Activated CD4-positive, CD25-positive, alpha-beta regulatory T cell treated with anti-CD3 and anti-CD28 coated beads, Interleukin-2, amount 50 U/mL, for 24 hours (primary cell): ENCODE measurements at places on chromosomes 1 and 21.

DNA sequence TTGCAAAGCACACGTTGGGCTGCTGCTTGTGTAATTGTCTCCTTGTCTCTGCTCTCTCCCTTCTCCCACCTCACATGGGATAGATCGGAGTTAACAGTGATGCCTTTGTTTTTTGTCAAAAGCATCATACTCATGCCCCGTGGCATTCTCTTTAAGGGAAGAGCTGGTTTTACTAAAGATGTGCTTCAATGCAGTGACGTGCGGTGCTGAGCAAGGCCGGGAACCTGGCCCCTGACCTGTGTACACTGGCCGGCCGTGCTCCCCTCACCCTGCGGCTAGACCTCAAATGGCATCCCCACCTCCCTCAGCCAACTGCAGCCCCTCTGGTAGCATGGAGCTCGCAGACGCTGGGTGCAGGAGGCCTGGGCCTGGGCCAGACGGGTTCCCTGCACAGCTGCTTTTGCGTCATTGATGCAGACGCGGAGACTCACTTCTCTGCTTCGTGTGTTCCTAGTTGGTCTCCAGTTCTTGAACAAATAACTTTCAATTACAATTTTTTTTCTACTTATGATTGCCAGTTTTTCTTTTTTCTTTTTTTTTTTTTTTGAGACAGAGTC, 19.9 kb downstream of the AGPAT3 start:
- ATAC-seq: no peak

- no peak for ATAC-seq
Observed at GRCh38 chr1:225509376-225509707, 81.5 kb upstream of the LBR start.

DNA sequence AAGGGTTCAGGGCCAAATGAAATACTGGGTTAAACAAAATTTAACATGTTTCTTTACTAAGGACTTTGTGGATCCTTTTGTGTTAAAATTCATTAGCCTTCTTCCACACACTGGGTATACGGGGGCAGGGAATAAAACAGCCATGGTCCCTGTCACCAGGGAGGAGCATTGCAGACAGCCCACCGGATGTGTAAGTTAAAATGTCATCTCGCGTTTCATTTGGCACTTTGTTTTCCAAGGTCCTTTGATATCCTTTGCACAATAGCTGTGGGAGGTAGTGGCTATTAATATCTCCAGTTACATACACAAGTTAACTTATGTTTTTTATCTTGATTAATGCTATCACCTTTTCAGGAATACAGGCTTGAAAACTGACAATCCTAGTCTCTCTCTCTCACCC, 172.7 kb downstream of the BARHL2 start:
- ATAC-seq: no peak

DNA sequence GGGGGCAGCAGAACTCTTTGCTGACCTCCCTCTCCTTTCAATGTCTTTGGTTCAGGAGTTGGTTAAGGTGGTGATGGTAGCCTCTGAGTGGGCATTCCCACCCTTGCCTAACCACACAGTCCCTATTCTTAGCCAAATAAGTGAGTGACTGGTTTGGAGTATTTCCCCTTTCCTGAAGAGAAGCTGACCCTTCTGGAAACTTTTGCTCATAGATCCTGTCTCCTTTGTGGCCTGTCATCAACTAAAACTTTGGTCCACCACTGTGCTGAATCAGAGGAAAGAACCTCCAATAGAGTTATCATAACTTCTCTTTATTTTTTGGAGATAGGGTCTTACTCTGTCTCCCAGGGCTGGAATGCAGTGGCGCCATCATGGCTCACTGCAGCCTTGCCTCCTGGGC, 31.1 kb downstream of the C1orf21 start:
- ATAC-seq: no peak

DNA sequence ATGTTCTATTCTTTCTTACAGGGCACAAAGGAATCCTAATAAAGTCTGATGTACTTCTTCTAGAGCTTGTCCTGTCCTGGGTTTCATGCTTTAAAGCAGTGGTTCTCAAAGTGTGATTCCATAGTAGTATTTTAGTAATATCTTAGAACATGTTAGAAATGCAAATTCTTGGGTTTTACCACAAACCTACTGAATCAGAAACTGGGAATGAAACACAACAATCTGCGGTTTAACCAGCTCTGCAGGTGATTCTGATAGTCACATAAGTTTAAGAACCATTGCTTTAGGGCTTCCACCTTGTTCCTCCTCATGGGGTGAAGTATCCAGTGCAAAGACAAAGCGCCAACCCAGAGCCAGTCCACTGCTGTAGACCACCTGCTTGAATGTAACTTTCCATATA, 41.1 kb downstream of the NGF start:
- no peak for ATAC-seq

- ATAC-seq: no peak
Observed at GRCh38 chr1:236235116-236235515, 46.6 kb downstream of the ERO1B start.

GRCh38 chr1:66495495-66495894, 38.5 kb upstream of the SGIP1 start:
- ATAC-seq: no peak

- ATAC-seq: no peak
Observed at GRCh38 chr21:39788383-39788782, 43.4 kb downstream of the IGSF5 start.

DNA sequence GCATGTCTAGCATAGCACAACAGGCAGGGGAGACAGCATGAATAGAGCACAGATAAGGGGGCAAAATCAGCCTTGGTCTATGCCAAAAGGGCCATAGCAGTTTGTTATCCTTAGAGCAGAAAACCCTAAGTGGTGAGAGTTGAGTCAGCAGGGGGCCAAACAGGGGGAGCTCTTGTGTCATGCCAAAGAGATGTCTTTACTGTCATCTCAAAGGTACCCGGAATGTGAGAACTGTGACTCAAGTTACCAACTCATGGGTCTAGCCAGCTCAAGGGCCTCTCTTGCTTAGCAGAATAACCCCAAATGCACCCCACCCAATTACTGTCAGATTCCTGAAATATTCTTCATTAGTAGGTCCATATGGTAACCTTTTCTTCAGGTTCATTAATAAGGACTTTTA, 45.9 kb upstream of the NRDC start:
- ATAC-seq: peak; percentile 41

DNA sequence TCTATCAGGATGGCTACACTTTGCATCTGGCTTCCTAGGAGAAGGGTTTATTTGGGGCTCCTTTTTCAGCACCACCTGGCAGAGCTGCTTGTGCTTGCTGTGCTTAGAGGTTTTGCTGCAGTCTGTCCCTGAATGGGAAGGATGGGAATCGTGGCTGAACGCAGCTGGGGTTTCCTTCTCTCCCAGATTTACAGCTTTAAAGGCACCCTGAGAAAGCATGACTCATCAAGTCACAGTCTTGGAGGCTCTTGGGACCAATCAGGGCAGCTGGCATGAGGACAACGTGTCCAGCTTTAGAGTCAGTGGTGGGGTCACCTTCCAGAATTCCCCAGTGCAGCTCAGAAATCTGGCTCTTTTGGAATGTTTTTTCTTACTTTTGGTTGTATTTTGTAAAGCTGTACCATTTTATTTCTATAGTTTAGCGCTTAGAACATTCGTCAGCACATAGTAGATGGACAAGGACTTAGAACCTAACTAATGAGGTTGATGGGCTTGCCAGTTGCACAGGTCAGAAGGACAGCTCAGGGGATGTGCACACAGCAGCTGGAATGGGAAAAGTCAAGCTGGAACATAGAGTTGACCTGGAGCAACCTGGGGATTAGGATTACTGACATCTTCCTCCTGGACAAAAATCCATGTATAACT, 222.6 kb downstream of the PRDM2 start:
- no peak for ATAC-seq

- ATAC-seq: no peak
Observed at GRCh38 chr21:29034678-29035077, 10.2 kb downstream of the USP16 start.

- no peak for ATAC-seq
Observed at GRCh38 chr1:9031484-9032259, 5.4 kb upstream of the SLC2A7 start.

GRCh38 chr1:192595299-192595698, 19.7 kb downstream of the RGS1 start:
- no peak for ATAC-seq

- ATAC-seq: no peak
Observed at GRCh38 chr1:18710002-18710401, 79.4 kb downstream of the PAX7 start.

- ATAC-seq: peak; percentile 10
Observed at GRCh38 chr1:200029035-200029821, 1.7 kb downstream of the NR5A2 start.
